ENCODE measurements at places on chromosomes 2 and 18.
A peak's percentile ranks its signal among the peaks of the same experiment; 100 is the strongest.

DNA sequence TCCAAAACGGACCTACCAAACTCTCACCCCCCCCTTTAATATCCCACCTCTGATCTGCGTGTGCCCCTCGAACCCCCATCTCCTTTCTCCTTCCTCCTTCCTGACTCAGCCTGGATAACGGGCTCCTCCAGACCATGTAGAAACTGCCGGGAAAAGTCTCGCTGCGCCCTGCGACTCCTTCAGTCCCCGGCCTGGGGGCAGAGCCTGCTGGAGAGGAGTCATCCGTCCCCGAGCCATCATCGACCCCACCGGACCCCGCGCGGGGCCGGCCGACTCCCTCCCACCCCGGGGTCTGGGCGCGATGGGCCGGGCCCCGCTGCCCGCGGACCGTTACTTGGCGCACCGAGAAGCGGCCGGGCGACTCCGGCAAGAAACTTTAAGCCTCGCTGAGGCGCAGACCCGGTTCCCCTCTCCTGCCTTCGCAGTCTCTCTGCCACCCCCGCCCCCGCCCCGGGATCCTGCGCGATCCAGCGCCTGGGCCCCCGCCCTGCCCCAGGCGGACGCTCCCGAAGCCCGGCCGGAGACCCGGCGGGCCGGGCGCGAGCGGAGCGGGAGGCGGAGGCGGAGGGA lies 3.4 kb downstream of the ZEB2 start:
- no peak for DNase-seq

- DNase-seq, result no peak
These were observed 38.4 kb upstream of the MYO1B start for GRCh38 chr2:191206613-191207471.

GRCh38 chr2:118046634-118047210 lies 32.9 kb upstream of the CCDC93 start:
- DNase-seq, result no peak

DNA sequence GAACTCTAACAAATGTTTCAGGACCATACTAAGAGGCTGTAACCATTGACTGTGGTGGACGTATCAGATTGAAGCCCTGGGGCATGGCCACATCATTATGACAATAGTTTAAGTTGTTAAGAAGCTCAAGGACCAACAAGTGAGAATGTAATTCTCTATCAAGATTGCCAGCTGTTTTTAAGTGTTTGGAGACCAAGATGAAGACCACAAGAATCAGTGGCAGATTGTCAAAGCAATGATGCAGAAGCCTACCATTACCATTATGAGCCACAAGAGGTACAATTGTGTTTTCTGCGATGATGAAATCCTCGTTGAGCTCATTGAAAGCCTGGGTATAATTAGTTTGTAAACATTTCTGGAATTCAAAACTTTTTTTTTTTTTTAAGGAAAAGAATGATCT lies 261.1 kb upstream of the ZEB2 start:
- DNase-seq, result no peak

GRCh38 chr2:20452551-20452950 lies 5.7 kb downstream of the RHOB start:
- no peak for DNase-seq

GRCh38 chr18:58334061-58334460 lies 290.0 kb downstream of the NEDD4L start:
- no peak for DNase-seq

DNA sequence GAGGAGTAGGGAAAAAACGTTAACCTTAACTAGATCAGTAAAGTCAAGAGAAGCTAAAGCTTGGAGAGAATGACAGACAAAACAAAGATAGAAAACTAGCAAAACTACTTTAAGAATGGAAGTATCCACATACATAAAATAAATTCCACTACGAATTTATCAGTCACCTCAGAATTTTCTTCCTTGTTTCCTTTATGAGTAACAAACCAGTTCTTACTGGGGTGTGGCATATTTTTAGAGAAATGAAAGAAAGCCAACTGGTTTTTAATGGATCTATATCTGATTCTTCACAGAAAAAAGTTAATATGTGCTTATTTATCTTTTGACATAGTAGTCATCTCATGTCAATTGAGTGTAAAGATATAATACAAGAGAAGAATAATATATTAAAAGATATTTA lies 2033.7 kb upstream of the CELF4 start:
- DNase-seq, result no peak

DNA sequence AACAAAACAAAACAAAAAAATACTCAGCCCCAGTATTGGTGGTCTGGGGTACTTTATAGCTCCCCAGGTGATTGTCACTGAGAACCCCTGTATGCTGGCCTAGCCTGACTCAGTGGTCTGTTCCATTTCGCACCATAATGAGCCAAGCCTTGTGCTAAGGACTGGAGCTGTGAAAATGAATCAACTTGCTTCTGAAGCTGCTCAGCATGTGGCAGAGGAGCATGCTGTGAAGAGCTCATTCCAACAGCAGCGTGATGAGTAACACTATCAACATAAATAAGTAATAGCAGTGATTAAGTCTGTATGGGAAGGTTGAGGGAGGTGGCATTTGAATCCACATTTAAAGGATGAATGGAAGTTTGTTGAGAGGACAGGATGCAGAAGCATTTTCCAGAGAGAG lies 67.2 kb upstream of the ATL2 start:
- DNase-seq, result peak; percentile 35

- no peak for DNase-seq
These were observed 4.3 kb upstream of the INO80C start for GRCh38 chr18:35502052-35502451.

- no peak for DNase-seq
These were observed 401.4 kb downstream of the ALK start for GRCh38 chr2:29520001-29520400.

GRCh38 chr2:150209746-150210145 lies 277.7 kb downstream of the RND3 start:
- DNase-seq, result no peak

- DNase-seq, result no peak
These were observed 46.5 kb upstream of the SLC1A4 start for GRCh38 chr2:64942693-64943092.

DNA sequence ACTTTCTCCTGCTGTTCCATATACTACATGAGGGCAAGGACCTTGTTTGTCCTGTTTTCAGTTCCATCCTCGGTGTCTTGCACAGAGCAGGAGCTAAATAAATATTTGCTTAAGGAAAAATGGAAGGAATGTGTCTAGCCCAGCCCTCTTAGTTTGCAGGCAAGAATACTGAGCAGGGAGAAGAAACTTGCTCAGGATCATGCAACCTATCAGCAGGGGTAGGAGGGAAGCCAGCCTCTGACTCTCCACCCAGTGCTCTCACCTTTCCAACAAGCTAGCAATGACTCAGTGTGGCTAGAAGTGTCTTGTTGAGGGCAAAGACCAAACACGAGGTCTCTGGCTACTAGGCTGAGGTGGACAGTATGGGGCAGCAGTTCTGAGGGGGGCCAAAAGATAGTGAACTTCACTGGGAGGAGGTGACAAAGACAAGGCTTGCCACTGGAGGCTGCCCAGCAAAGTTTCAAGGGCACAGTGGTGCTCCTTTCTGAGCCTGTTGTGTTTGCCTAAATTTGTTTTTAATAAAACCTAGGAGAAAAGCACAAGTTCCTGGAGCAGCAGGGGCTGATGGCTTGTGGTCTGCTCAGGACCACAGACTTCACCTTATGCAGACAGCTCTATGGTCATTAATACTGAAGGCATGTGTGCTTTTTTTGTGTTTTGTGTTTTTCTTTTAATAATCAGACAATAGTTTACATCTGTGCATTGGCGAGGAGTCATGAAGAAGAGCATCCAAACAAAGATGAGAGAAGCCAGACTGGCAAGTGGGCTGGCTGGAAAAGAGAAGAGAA lies 49.1 kb upstream of the CTAGE1 start:
- no peak for DNase-seq

DNA sequence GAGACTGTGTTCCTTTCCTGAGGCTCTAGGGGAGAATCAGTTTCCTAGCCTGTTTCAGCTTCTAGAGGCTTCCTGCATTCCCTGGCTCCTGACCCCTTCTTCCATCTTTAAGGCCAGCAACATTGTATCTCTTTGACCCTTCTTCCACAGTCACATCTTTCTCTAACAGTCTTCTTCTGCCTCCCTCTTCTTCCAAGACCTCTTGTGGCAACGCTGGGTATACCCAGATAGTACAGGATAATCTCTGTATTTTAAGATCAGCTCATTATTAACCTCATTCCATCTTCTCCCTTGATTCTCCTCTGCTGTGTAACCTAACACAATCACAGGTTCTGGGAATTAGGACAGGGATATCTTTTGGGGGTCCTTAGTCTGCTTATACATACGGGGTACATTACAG lies 8.9 kb upstream of the MYL12A start:
- DNase-seq, result no peak

- DNase-seq, result no peak
These were observed 62.8 kb upstream of the SP3 start for GRCh38 chr2:174027956-174028355.

- no peak for DNase-seq
These were observed 85.3 kb upstream of the ITGA6 start for GRCh38 chr2:172342078-172342477.

GRCh38 chr2:58045580-58046334 lies 849 bp upstream of the VRK2 start:
- no peak for DNase-seq

- no peak for DNase-seq
These were observed 62.4 kb upstream of the TCF4 start for GRCh38 chr18:55650363-55650870.
